ENCODE measurements at places on chromosomes 1 and 21.

- no peak for DNase-seq
Observed at GRCh38 chr1:18060366-18060765, 47.2 kb upstream of the IGSF21 start.

DNA sequence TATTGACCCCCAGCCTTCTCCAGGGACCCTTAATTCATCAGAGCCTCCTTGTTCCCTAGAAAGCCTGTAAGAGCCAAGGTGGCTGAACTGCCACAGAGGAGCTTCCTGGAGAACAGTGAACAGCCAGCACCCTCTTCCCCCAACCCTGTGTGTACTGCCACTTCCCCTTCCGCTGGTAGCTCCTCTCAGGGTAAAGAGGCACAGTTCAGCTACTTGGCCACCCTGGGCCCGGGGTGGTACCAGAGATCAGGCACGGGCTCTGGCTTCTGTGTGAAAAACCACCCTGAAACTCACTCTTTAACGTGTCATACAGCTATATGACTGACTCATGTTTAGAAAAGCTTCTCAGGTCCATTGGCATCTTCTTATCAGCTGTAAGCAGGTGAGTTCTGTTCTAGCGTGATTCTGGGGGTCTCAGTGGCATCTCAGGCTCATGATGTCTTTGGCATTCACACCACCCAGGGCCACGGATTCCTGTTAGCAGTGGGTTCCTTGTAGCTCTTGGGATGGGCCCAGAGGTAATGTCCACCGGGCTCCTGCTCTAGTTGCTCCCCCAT lies 22.4 kb downstream of the ARMH1 start:
- DNase-seq, result no peak

DNA sequence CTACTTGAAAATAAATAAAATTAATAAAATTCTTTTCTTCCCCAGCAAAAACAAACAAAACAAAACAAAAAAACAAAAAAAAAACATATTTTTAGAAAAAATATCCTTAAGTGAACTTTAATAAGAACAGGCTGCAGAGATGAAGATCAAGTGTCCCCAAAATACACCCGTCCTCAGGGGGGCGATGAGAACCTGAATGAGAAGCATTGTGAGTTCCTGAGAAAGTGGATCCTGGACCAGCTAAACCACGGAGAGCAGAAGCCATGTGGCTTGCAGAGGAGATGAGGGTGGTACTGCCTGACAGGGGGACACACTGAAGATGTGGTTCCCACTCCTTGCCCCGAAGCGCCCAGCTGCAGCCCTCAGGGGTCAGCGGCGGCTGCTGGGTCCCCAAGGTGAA lies 89.3 kb downstream of the ITPKB start:
- no peak for DNase-seq

- DNase-seq, result no peak
Observed at GRCh38 chr1:50272912-50273311, 150.3 kb downstream of the DMRTA2 start.

DNA sequence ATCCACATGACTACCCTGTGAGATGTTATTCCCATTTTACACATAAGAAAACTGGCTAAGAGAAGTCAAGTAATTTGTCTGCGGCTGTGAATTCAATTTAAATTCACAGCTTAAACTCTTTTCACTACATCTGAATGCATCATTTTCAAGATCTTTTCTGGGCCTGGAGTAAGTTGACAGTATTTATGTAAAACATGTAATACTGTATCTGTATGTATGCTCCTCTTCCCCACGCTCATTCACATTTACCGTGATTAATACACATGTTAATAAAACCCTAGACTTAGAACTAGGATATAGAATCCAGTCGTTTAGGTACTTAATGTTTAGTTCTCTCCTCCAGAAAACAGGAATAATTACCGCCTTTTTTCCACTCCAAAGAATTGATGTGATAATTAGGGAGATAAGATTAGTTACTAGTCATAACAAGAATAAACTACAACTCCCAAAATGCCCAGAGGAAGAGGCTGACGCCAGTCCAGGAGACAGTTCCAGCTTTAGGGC lies 442 bp upstream of the PPP1R12B start:
- no peak for DNase-seq

- no peak for DNase-seq
Observed at GRCh38 chr1:228511546-228512445, 24.6 kb downstream of the RNF187 start.

All from stimulated activated CD8-positive, alpha-beta memory T cell treated with anti-CD3 and anti-CD28 coated beads, Interleukin-15, amount 100 ng/mL, for 1 hour (primary cell).